Right lobe of liver (tissue), 6 donors: ENCODE measurements at places on chromosomes 3 and 15.

GRCh38 chr3:35635926-35636683 lies 3.2 kb upstream of the ARPP21 start:
- no peak for DNase-seq

DNA sequence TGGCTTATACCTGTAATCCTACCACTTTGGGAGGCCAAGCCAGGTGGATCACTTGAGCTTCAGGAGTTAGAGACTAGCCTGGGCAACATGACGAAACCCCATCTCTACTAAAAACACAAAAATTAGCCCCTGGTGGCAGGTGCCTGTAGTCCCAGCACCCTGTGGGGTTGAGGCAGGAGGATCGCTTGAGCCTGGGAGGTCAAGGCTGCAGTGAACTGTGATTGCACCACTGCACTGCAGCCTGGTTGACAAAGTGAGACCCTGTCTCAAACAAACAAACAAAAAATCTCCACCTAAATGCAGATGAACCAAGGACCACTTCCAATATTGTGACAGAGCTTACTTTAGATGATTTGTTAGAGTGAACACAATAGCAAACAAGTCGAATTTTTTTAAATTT lies 53.7 kb downstream of the TP53BP1 start:
- no peak for DNase-seq

DNA sequence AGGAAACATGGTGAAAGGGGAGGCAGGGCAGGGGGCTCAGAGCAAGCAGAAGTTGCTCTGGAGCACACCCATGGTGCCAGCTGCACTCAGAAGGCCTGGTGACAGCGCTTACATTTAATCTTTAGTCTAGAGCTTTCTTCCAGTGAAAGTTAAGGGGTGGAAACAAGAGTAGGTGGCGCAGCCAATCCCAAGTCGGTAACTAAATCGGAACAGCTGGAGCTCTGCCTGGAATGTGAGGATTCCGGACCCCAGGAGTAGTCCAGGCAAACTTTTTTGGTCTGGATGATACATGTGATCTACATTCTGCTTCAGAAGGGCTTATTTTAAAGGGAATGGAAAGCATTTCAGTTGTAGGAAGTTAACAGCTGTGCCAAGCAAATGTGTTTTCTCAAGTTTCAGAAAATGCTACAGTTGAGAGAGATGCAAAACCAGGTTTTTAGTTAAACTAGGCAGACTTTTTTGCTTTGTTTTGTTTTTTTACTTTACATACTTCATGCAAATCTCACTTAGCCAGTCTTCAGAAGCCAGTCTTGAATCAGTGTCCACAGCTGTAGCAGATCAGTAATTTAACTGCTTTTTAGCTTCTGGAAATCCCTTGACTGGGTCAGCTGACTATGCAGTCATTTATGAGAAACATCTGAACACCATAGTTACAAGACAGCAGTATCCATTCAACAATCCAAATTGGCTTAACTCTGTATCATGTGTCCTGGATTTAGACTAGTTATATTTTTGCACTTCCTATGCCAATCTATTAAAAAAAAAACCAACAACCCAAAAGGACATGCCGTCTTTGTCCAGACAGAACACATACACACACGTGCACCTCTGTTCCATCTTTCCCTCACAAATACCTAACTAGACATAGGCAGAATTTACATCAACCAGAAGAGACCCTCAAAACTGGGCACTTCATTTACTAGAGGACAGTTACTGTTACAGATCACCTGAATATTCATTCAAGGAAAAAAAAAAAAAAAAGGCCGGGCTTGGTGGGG lies 33.2 kb downstream of the ZNF106 start:
- DNase-seq, result peak; percentile 55

DNA sequence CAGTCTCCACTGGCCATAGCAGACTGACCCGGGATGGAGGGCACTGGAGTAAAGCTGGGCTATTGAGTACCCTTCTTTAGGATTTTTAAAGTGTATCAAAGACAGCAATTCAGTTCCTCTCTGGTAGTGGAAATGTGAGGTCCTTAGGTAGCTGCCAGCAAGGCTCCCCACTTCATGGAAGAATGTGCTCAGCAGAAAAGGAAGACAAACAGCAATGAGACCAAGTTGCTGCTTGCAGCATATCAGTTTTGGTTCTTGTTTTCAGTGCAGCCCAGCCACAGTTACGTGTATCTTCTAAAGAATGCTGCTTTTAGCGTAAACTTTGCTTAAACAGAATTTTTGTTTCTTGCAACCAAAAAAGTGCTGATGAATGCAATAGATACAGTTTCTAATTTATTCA lies 374.0 kb upstream of the CBLB start:
- DNase-seq, result no peak

GRCh38 chr3:150407808-150408220 lies 284 bp upstream of the TSC22D2 start:
- no peak for DNase-seq

GRCh38 chr3:63458405-63458804 lies 180.3 kb downstream of the SYNPR start:
- DNase-seq, result no peak

- no peak for DNase-seq
Observed at GRCh38 chr3:82157952-82158351, 396.5 kb upstream of the GBE1 start.

GRCh38 chr3:42547401-42547945 lies 34.3 kb downstream of the SEC22C start:
- peak; percentile 75 for DNase-seq

- no peak for DNase-seq
Observed at GRCh38 chr3:98855806-98856400, 45.6 kb downstream of the DCBLD2 start.

GRCh38 chr3:127779747-127780146 lies 42.6 kb downstream of the MGLL start:
- no peak for DNase-seq

GRCh38 chr15:93826790-93827189 lies 404.6 kb upstream of the MCTP2 start:
- no peak for DNase-seq

DNA sequence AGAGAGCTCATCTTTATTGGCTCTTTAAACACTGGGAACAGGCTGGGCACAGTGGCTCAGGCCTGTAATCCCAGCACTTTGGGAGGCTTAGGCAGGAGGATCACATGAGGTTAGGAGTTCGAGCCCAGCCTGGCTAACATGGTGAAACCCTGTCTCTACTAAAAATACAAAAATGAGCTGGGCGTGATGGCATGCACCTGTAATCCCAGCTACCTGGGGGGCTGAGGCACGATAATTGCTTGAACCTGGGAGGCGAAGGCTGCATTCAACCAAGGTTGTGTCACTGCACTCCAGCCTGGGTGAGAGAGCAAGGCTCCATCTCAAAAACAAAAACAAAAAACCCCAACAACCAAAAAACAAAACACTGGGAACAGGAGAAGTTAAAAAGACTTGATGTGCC lies 72.1 kb downstream of the CHAC1 start:
- no peak for DNase-seq

- DNase-seq, result no peak
Observed at GRCh38 chr15:100461049-100461448, 67.7 kb downstream of the CERS3 start.

GRCh38 chr3:48402281-48402732 lies 27.6 kb downstream of the PLXNB1 start:
- DNase-seq, result peak; percentile 33

DNA sequence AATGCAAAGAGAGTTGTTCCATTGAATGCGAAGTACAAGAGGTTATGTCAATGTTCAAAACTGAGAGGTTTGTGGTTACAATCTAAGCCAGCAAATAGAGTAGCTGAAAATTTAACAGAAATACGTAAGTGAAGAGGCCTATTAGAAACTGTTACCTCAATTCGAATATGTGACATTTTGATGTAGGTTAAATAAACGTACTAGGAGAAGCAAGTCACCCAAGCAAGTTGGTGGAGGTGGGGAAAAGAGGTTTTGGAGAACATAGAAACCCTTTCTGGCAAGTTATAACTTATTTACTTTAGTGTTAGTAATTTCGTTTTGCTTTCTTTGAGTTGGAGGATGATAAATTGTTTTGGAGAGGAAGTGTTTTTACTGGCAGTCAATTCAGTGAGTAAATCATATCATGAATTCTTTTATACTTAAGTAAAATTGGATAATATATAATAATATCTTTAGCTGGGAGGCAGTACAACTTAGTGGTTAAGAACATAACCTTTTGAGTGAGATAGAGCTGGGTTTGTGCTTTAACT lies 91.2 kb upstream of the NAALADL2 start:
- no peak for DNase-seq

DNA sequence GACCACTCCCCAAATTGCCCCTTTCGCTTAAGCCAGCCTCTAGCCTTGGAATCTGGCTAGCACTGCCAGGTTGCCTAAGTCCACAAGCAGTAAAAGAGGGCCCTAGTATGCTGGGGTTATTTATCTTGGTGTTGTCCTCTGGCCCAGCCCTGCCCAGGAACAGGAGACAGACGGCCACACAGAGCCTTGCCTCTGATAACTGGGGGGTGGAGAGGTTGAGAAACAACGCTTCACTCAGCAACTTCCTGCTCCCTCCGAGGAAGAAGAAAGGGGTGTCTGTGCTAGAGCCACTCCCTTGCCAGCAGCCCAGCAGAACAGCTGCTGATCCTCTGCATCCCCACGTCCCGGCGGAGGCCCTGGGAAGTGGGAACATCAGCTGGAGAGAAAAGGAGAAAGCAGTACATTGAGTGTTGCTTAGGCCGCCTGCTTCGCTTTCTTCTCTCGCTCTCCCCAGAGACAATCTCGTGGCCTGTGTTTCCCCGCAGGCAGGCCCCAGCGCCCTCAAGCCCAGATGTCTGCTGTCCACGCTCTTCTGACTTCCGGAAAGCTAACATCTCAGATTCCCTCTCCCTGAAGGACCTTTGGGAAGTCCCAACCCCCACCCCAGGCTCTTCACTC lies 22.6 kb upstream of the C3orf70 start:
- DNase-seq, result peak; percentile 29
